HT-29 (cell line): ENCODE measurements at places on chromosomes 2 and 18.

- DNase-seq: no peak
These were observed 120.0 kb upstream of the SIX3 start for GRCh38 chr2:44821500-44821899.

DNA sequence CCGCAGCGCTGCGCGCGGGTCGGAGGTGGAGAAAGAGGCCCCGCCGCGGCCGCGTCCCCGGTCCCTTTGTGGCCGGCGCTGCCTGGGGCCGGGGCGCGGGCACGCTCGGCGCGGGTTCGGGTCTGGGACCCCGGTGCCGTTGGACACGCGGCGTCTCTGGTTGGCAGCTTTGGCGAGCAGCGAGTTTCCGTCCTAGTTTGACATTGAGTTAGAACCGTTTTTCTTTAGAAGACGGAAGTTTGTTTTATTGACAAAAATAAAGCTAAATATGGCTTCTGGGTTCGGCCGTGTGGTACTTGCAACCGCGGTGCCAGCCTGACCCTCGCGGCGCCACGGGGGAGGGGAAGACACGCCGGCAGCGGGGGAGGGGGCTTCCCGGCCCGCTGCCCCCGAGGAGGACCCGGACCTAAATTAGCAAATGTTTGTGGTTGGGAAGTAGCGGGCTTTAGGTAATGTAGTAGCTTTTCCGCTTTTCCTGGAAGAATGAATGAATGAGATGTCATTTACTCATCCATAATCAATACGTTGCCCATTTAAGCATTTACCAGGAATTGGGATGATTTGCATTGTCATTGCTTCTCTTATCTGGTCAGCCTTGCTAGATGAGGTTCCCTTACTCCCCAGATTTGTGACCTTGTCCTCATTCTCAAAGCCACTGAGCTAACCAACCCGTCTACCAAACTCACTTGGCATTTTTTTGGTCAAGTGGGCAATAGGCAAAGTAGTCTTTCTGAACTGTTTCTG lies 530 bp downstream of the GALNT1 start:
- DNase-seq: no peak

DNA sequence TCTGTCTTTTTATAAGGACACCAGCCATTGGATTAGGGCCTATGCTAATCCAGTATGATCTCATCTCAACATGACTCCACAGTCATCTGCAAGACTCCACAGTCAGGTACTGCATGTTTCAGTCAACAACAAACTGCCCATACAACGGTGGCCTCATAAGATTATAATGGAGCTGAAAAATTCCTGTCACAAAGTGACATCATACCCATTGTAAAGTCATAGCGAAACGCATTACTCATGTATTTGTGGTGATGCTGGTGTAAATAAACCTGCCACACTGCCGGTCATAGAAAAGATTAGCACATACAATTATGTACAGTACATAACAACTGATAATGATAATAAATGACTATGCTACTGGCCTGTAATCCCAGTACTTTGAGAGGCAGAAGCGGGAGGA lies 102.2 kb downstream of the TEX51 start:
- no peak for DNase-seq

DNA sequence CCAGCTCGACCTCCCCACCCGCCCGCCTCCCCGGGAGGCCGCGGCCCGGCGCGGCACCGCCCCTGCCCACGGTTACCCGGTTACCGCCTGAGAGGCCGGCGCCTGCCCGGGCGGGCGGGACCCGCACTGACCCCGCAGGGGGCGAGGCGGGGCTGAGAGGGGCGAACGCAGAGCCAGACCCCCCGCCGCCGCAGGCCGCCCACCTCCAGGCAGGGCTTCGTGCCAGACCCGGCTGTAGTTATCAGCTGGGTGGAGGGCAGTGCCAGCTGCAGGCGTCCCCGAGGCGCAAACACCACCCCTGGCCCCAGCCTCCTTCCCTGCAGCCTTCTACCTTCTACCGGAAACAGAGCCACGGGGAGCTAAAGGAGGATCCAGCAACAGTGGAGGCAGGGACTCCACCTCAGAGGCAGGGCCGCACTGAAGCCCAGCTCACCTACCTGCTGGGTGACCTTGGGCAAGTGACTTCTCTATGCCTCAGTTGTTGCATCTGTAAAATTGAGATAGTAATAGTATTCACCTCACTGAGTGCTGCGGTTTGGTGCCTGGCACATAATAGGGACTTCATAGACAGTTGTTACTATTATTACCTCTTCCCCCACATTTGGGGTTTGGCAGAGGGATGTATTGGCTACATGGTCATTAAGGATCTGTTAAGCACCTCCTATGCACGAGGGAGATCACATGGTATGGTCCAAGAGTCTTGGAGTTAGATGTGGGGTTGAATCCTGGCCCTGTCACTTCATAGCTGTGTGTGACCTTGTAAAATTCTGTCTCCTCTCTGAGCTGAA lies 231.6 kb upstream of the SMAD2 start:
- DNase-seq: peak; percentile 50

DNA sequence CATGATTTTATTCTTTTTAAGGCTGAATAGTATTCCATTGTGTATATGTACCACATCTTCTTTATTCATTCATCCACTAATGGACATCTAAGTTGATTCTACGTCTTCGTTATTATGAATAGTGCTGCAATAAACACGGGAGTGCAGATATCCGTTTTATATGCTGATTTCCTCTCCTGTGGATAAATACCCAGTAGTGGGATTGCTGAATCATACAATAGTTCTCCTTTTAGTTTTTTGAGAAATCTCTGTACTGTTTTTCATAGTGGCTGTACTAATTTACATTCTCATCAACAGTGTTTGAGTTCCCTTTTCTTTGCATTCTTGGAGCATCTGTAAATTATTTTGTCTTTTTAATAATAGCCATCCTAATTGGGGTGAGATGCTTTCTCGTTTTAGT lies 114.5 kb downstream of the RGPD3 start:
- DNase-seq: no peak

- DNase-seq: no peak
These were observed 64.3 kb upstream of the HPCAL1 start for GRCh38 chr2:10238396-10238795.

DNA sequence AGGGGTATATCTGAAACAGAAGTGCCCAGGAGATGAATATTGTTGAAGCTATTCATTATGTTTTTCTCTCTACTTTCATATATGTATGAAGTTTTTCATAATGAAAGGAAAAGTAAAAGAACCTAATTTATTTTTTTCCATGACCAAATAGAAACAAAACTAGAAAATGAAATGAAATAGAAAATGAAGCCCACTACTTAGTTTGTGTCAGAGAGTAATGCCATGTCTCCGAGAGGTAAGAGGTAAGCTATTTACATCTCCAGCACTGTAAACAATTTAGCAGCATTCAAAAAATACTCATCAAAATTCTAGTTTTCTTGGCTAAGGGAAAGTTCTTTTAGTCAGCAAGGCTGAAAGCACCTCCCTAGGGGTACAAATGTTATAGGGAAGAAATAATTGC lies 238.6 kb downstream of the PTH2R start:
- DNase-seq: no peak

DNA sequence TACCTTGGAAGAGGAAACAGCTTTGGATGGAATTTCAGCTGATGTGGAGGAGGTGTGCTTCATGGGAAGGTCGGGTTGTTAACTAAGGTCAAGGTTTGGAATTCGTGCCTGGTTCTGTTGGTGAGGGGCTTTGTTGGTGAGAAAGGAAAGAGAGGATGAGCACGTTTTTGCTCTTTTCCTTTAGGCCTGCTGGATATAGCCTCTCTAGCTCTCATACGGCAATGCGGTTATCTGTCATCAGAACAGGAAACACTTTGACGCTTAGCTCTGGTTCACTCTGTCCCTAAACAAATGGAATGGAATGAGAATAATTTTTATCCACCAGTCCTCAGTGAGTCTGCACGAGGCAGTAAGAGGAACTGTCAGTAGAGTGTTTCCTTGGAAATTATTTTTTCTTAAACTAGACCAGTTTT lies 169.7 kb upstream of the NOSTRIN start:
- no peak for DNase-seq

DNA sequence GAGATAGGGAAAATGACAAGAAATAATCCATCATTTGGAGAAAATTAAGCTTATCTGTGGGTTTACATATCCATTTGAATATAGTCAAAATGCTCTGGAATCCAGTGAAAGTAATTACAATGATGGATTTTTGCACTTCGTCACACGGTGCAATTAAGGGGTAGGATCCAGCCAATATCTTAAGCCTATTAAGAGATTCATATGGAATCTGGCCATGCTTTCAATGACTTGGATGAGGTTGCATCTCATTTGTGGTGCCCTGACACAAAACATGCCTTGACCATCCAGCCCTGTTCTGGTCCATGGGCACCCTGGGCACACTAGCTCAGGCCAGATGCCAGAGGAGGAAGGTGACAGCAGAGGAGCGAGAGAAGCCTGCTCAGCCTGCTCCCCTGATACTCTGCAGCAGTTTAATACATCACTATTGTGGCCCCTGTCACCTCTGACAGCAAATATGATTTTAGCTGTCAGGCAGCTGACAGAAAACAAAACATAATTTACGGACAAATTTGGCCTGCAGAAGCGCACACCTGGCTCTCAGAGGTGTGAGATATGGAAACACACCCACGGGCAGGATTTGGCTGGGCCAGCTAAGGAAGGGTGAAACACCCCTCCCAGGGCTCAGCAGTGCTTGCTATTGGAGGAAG lies 94.1 kb upstream of the ST8SIA3 start:
- no peak for DNase-seq

- DNase-seq: no peak
These were observed 274.0 kb upstream of the SPRED2 start for GRCh38 chr2:65706411-65706810.

DNA sequence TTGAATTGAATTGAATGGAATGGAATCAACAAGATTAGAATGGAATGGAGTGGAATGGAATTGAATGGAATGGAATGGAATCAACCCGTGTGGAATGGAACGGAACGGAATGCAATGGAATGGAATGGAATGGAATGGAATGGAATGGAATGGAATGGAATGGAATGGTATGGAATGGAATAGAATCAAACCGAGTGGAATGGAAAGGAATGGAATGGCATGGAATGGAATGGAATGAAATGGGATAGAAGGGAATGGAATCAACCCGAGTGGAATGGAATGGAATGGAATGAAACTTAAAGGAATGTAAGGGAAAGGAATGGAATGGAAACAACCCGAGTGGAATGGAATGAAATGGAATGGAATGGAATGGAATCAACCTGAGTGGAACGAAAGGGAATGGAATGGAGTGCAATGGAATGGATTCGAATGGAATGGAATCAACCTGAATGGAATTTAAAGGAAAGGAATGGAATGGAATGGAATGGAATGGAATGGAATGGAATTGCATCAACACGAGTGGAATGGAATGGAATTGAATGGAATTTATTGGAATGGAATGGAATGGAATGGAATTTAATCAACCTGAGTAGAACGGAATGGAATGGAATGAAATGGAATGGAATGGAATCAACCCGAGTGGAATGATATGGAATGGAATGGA lies 1146.6 kb downstream of the RPIA start:
- DNase-seq: no peak

DNA sequence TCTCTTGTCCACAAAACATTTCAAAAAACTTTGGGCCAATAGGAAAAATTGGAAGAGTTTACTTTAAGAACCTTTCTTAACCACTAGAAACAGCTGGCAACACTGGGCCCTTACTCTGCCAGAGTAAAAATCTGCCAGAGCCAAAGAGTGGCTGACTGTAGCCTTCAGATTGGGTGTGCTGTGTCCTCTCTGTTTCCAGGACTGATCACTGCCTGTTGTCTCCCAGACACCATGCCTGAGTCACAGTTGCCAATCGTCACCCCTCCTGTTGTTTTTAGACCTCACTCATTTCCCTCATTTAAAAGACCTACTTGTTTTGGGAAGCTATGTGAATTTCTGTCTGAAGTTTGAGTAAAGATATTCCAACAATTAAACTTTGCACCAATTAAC lies 159.1 kb downstream of the PPP1R1C start:
- no peak for DNase-seq

- no peak for DNase-seq
These were observed 1.8 kb downstream of the KIF5C start for GRCh38 chr2:148876595-148877402.

DNA sequence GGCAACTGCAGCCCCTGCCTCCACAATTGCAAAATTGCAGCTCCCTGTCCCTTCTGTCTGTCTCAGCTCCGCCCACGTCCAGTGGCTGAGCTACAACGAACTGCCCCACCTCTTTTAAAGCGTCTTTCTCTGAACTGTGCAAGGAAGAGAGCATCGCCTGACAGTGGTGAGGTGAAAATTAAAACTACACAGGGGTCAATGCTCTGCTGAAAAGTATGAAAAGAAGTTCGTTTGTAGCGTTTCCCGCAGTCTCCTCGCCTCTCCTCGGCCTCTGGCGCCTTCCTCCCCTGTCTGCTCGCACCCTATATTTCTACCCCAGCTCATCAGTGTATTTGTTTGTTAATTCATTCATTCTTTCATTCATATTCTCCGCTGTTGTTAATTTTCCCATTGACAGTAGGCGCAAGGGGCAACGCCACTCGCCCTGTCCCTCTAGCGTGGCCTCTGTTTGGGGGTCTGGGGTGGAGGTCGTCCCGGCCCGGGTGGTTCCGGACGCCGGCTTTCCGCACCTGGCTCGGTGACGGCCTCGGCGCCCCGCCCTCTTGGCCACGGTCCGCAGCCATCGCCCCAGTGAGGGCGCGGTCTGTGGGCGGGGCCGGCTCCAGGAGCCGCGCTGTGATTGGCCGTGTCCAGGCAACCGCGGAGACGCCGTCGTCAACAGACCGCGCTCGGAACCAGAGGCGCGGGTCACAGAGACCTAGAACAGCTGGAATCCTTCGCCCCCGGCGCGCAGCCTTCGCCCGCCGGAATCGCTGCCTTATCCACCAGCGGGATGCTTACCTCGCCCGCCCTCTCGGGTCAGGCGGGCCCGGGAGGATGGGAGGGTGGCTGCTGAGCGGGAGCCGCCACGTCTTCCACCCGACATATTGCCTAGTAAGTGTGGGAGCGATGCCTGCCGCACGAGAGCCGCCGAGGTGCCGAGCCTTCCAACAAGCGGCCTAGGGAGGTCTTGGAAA lies at the start of gene VWA3B:
Gene VWA3B (plus strand): TSS at position 677 of the 956 bp plus-strand sequence. CDS start 5,926 bp downstream, outside the sequence.
- peak; percentile 68 for DNase-seq

GRCh38 chr2:27263287-27264252 lies 723 bp upstream of the SLC30A3 start:
- no peak for DNase-seq

DNA sequence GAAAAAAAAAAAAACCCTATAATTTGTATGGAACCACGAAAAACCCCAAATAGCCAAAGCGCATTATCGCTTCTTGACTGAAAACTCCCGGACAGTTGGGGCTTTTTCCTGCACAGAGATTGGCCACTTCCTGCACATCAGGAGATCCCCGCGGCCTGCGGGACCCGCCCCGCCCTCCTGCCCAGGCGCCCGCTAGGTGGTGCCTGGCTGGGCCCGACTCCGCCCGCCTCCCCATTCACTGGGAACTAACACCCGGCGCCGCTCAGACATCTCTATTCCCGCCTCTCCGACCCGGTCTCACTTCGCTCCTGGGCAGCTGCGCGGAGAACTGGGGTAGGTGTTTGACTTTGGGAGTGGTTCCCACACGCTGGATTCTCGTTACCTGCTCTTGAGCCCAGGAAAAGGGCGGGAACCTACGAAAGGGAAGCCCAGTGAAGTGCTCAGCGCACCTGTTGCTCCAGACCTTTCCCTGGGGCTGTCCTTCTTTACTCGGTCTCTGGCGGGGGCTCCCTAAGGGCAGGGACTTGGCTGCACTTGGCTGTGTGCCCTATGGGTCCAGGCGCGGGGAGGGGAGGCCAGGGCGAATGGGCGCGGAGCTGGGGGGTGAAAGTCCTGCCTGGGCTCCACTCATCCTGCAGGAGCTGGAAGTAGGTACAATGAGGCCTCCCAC lies at the start of gene HMSD:
Gene HMSD (plus strand): TSS at position 234 of the 670 bp plus-strand sequence. CDS start 4,155 bp downstream, outside the sequence.
- peak; percentile 28 for DNase-seq
